GM12892 (cell line): ENCODE measurements at places on chromosomes 13 and 19.
A peak's percentile ranks its signal among the peaks of the same experiment; 100 is the strongest.

DNA sequence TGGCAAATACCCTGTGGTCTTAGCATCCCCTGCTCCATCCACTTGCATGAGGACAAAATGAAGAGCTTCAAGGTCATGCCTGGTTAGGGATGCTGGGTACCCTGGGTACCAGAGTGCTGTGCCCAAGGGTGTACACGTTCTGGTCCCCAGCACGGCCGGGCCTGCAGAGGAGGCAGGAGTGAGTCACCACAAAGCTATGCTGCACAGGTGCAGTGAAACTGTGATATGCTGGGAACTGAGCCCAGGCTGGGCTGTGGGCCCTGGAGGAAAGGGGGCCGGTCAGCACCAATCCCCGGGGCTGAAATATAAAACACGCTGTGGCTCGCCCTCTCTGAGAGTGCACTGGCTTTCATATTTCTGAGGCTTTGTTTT is 95.1 kb downstream of the TSHZ3 start:
- no peak for DNase-seq

DNA sequence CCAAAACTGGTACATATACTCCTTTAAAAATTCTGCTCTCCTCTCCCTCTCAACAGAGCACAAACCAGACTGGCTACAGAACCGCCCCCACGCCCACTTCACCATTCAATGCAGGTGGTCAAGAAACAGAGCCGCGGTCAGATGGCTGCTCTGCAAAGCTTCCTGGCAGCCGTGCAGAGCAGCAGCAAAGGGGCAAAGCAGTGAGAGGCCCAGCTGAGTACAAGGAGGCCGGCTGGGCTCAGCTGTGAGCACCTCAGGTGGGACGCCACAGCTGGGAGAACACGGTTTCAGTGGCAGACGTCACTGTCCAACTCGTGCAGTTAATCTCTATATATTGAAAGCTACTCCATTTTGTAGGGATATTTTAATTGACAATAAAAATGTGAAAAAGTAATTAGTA is 8.3 kb downstream of the GRTP1 start:
- DNase-seq = no peak

- peak; percentile 96 for DNase-seq
Observed at GRCh38 chr19:7293762-7294557, at the start of gene INSR. Gene INSR (minus strand): TSS chr19:7294414. CDS start chr19:7293891, 523 bp downstream.

DNA sequence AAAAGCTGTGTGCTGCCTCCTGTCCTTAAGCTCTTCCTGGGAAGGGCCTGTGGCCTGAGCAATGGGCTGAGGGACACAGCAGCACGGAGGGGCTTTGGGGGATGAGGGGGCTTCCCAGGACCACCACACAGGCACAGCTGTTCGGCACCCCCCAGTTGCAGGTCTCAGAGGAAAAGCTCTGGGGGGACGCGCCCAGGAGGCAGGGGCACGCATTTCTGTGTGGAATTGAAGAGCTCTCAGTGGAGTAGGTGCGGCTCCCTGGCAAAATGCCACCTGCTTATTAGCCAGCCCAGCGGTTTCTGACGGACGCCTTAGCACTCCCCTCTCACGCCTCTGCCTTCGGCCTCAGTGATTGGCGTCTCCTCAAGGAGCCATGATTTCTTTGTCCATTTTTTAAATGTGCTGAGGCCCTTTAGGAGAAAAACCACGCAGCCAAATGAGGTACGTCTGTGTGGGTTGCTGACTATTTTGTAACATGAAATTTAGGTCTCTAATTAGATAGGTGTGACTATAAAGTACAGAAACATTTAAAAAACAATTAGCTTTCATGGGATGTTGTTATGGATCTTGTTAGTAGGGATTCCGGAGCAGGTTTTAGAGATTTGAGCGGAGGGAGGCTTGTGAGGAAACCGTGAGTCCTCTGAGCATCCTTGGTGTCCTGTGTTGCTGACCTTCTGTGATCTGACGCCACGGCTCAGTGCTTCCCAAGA is 4.0 kb downstream of the MCF2L start:
- DNase-seq = no peak
